Right renal cortex interstitium (tissue), 3 donors: ENCODE measurements at places on chromosomes 2 and 18.

DNA sequence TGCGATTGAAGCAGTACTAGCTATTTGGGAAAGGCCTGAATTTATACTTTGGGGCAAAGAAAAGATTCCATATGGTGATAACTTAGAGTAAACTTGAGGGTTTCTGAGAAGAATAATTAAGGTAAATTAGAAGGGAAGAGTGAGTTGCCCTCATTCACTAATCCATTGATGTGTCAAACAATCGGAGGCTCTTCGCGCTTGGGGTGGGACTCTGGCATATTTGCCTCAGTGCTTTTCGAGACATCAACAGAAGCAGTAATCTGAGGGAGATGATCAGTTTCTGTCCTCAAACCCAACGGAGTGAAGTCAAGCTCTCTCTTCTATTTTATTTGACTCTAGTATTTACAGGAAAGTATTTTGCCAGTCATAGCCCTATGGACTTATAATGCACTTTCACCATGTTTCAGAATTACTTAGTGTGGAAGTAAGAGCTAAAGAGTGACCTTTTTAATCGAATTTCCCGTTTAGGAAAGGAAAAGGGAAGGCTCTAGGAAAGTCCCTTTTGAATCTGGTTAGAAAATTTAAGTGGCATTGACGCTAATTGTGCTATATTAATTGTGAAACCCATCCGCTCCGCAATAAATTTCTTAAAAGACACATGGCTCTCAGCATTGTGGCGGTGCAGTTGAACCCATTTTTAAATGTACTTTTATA, 1.3 kb downstream of the RAB10 start:
- no peak for DNase-seq

- no peak for DNase-seq
Observed at GRCh38 chr2:165857876-165858275, 63.8 kb upstream of the GALNT3 start.

- DNase-seq: no peak
Observed at GRCh38 chr18:41955688-41956087, 654 bp downstream of the PIK3C3 start.

DNA sequence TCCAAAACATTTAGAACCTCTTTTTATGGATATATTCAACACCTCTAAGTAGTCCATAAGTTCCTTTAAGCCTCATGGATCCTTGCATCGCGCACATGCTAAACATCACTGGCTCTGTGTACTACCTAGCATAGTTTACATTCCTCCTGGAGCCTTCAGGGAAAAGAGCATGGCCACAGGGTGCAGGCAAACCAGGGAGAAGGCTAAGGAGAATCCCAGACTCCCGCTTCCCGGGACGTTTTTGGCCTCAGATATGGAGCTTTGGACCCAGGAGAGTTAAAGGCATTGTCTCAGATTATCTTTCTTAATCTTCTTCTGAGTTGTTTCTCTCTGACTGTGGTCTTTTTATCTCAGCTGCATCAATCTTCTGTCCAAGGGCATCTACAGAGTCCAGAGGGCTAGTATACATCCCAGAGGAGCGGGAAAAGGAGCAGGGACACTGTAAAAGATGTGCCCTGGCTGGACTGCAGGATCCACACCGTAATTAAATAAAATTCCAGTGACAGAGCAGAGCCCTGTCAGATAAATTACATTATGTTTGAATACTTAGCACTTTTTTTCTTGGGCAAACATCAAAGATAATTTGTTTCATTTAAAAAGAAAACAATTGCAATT, 36.9 kb downstream of the RIT2 start:
- no peak for DNase-seq

- no peak for DNase-seq
Observed at GRCh38 chr18:13538630-13539029, 187.7 kb downstream of the FAM210A start.

DNA sequence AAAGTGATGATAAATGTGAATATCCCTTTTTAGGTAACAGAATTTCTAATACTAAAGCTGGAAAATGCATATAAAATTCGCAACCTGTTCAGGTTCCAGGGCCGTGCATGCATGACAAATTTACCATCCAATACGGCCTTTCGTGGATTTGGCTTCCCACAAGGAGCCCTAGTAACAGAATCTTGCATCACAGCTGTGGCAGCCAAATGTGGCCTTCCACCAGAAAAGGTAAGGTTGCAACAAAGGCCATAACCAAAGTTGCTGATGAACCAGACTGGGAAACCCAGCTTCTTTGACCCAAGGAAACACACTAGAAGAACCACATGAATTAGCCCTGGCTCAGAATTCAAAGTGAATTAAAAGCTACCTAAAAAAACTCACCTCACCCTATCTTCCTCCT, 49.6 kb upstream of the BZW1 start:
- no peak for DNase-seq

DNA sequence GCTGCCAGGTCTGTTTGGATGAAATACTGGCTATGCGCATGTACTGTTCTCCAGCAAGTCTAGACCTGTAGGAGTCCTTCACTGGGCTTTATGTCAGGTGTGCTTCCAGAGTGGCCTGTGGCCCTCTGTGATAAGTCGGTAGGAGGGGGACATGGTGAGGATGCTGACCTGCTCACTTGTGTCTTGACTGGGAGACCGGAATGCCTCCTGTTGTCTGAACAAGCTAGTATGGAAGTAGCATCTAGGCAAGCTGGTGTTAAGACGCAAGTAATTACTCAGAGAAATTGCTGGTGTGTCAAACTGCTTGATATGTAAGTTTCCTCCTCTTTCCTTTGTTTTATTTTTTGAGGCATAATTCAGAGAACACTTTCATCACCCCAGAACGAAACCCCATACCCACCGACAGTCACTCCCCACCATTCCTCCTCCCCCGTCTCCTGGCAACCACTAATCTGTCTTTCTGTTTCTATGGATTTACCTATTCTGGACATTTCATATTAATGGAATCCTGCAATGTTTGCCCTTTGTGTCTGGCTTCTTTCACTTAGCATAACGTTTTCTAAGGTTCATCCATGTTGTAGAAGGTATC, 76.4 kb downstream of the TMEM247 start:
- DNase-seq: no peak

- no peak for DNase-seq
Observed at GRCh38 chr2:180662521-180662920, 317.9 kb upstream of the UBE2E3 start.
